ENCODE measurements at places on chromosomes 12 and 14.
A peak's percentile ranks its signal among the peaks of the same experiment; 100 is the strongest.

GRCh38 chr12:43008953-43009845 is 419.7 kb upstream of the PRICKLE1 start:
- no peak for DNase-seq

GRCh38 chr14:32019276-32019675 is 57.8 kb upstream of the ARHGAP5 start:
- no peak for DNase-seq

- peak; percentile 85 for DNase-seq
Measured at GRCh38 chr12:49671031-49671765, 36.0 kb downstream of the FMNL3 start.

DNA sequence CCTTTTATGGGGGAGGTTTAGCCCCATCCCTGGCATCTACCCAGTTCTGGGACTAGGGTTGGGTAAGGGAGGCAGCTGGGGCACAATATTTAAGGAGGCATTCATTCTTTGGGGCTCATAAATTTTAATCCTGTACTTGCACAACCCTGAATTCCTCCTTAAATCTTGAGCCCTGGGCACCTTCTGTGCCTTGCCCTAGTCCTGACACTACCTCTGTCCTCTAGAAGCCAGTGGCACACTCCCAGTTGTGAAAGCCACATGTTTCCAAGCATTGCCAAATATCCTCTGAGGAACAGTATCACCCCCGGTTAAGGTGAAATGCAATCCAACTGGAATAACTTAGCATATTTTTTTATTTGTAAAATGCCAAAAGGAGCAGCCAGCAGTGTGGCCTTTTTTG is 36.6 kb downstream of the SLC16A7 start:
- DNase-seq: no peak

- DNase-seq: no peak
Measured at GRCh38 chr14:104882325-104882973, 17.4 kb downstream of the CEP170B start.

DNA sequence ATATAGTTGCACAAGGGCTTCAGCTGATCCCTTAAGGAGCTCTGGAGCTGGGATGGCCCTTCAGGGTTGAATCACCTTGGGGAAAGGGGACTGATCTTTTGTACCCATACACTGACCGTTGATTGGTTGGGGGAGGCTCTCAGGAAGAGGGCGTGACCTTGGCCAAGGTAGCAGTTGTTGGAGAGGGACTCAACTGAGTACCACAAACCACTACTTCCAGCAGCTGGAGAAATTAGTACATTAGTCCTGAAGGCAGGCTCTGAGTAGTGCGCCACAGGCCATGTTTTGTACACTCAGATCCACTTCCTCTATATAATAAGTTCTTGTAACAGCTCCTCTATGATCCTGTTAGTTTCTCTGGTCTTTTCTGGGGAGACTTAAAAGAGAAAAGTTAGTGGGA is 317.6 kb downstream of the CCDC91 start:
- no peak for DNase-seq

DNA sequence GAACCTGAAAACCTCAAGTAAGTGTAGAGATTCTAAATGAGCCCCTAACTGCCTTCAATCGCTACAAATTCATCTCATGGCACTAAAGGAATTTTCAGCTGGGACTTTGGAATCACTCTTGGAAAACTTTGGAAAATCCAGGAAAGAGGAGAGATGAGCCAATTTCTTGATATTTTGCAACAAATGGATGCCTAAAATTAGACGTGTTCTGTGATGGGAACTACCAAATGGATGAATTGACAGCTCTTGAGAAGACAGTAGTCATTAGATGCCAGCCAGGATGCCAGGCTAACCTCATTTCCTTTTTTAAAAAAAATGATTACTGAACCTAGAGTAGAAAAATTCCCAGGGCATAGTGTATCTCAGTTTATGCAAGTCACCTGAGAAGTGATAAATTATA is 78.3 kb downstream of the NPAS3 start:
- DNase-seq: no peak

- no peak for DNase-seq
Measured at GRCh38 chr14:50615056-50615455, 53.0 kb downstream of the SAV1 start.

GRCh38 chr12:49108958-49109404 is 1.7 kb downstream of the LMBR1L start:
- no peak for DNase-seq

DNA sequence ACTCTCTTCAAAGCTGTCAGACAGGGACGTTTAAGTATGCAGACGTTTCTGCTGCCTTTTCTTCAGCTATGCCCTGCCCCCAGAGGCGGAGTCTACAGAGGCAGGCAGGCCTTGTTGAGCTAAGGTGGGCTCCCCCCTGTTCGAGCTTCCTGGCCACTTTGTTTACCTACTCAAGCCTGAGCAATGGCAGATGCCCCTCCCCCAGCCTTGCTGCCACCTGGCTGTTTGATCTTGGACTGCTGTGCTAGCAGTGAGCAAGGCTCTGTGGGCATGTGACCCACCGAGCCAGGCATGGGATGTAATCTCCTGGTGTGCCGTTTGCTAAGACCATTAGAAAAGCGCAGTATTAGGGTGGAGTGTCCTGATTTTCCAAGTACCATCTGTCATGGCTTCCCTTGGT is 900.4 kb upstream of the MDGA2 start:
- no peak for DNase-seq

- DNase-seq: no peak
Measured at GRCh38 chr12:52819731-52820510, 6.0 kb upstream of the KRT4 start.
